ENCODE measurements at places on chromosomes 1 and 21.

DNA sequence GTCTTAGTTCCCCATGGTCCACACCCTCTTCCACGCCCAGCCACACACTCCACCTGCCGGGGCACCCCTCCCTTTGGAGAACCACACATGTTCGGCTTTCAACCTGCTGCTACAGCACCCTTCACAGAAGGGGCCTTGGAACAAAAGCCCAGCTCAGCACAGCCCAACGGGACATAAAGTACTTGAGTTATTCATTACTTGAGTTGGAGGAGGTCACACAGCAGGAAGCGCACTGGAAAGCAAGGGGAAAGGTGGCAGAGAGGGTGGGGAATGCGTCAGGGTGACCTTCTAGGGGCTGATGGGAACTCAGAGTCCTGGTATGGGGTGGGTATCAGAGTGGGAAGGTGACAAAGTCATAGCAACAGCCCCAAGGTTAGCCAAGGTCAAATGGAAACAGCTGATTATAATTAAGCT, 3.0 kb upstream of the ATP1B1 start:
- DNase-seq: no peak

DNA sequence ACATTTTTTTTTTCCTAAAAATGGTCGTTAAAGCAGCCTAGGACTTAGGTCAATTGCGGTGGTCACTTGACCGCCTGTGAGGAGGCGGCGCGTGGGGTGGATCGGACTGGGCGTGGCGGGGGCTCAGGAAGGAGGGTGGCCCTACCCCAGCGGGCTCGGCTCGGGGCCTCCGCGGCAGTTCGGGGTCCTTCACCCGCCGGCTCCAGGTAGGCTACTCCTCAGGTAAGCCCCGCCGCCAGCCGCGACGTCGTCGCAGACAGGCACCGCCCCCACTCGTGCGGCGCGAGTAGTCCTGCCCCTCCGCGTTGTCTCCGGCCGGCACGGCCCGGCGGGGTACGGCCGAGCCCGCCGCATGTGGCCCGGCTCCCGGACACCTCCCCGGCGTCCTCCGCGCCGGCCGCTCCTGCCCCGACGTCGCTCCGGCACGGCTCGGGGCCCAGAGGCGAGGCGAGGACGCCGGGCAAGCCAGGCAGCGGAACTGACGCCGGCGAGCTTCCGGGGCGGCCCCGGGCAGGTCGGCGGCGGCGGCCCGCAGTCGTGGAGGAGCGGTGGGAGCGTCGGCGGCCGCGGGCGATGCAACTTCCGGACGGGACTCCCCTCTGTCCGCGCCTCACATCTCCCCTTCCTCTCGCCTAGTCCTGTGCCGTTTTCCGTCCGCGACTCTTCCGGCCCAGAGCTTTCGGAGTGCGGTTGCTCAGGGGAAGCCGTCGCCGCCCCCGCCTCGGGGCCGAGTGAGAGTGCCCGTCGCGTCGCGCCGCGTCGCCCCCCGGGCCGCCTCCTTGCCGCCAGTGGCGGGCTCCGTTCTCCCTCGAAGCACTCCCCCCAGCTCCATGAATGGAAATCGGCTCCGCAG, at the start of gene AGO3:
Gene AGO3 (plus strand): TSS at position 513 of the 853 bp plus-strand sequence. CDS start 322 bp downstream, at position 835.
- peak; percentile 91 for DNase-seq

- DNase-seq: no peak
These were observed 685.7 kb downstream of the ADGRL2 start for GRCh38 chr1:82486468-82486867.

DNA sequence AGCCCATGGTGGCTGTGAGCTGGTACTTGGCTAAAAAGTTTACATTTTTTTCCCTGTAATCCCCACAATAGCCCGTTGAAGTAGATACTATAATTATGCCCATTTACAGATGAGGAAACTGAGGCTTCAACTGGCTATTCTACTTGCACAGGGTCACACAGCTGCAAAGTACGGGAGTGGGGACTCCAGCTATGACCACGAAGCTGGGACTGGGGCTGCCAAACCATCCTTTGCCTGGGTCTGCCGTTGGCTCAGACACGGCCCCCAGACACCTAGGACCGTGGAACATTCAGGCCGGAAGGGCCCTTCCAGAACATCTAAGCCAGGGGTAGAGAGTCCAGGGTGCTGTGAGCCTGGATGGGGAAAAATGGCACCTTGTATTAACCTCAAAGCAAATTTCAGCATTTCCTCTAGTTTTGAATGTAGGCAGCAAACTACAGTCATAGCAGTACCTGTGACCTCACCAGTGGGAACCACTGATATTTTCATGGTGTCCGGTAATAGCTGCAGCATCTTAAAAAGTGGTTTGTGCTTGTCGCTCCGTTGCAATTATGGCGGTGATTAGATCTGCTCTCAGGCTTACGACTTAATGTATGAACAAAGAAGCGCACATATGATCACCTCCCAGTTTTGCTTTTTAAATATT, 4.3 kb downstream of the TP73 start:
- DNase-seq: no peak

DNA sequence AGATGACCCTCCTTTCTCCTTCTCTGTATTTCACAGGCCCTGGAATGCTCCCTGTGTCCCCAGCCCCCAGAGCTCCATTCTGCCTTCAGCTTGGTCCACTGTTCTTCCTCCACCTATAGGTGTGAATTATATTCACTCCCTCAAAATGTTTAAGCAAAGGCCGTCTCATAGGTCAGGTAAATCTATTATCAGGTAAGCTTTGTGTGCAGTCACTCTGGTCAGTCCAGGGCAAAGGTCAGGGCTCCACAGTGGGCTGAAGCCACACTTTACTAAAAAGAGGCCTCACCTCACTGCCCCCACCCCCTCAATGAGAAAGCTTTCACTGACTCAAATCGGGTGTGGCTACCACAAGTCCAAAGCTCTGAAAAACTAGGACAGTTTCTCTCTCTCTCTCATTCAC, 65.9 kb downstream of the DNTTIP2 start:
- no peak for DNase-seq

- DNase-seq: no peak
These were observed 3.7 kb downstream of the MX2 start for GRCh38 chr21:41365377-41366107.

DNA sequence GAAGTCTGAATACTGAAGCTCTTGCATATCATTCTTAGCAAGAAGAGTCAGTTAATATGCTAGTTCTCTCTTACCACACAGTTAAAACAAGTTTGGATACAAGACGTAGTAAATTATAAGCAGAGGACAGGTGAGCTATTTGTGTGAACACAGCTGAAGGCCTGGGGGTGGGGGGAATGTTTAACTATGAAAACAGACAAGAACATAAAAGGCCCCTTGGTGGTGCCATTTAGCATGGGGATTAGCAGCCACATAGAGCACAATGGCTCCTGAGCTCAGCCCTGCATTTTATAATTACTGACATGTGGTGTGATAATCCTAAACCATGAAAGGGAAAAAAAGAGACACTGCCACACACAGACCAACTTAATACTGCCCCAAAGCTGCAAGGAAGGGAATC, 94.8 kb downstream of the TGFBR3 start:
- no peak for DNase-seq

DNA sequence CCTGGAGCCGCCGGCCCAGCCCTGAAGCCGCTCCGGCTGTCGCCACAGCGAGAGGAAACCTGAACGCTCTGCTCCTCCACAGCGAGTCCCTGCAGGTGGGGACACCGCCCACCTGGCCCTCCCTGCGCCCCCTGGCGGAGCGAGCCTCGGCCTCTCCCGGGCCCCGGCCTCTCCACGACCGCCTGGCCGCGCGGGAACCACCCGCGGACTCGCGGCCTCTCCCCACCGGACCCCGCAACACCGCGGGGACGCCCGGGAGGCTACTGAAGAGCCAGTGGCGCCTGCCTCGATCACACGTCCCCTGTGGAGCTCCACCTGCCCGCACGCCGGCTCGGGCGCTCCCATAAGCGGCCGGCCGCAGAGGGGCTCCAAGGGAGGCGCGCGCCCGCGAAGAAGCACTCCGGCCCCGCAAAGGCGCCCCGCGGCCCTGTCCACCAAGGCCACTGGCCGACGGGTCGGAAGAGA, 109.6 kb downstream of the KCNN3 start:
- peak; percentile 83 for DNase-seq

GRCh38 chr1:28507247-28507645, 1.4 kb downstream of the RCC1 start:
- DNase-seq: no peak

GRCh38 chr1:56175211-56175610, 404.2 kb downstream of the PLPP3 start:
- DNase-seq: no peak

DNA sequence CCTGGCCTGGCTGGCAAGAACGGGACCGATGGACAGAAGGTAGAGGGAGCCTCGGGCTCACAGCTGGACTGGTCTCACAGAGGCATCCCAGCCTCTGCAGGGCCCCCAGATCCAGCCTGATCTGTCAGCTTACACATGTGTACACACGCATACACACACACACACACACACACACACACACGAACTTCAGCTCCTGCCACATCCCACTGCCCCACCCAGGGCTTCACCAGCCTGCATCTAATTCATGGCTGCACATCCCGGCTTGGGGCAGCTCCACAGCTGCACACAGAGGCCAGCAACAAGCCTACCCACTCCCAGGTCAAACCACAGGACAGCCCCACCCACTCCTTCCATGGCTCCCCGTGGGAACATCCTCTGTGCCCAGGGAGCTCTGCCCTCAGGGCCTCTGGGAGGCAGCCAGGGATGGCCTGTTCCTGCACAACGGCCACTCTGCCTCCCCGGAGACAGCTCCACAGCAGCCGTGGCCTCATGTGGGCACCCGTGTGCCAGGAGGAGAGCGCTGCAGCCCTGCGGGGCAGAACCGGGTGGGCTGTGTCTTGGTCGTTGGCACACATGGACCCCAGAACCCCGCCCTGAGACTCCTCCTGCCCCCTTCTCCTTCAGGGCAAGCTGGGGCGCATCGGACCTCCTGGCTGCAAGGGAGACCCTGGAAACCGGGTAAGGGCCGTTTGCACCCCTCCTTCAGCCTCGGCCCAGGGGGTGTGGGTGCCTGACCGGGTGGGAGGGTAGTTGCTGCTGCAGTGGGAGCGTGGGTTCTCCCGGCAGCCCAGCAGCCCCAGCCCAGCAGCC, 19.1 kb downstream of the COL6A2 start:
- DNase-seq: no peak

- no peak for DNase-seq
These were observed 450.7 kb downstream of the CAMTA1 start for GRCh38 chr1:7235871-7236517.

DNA sequence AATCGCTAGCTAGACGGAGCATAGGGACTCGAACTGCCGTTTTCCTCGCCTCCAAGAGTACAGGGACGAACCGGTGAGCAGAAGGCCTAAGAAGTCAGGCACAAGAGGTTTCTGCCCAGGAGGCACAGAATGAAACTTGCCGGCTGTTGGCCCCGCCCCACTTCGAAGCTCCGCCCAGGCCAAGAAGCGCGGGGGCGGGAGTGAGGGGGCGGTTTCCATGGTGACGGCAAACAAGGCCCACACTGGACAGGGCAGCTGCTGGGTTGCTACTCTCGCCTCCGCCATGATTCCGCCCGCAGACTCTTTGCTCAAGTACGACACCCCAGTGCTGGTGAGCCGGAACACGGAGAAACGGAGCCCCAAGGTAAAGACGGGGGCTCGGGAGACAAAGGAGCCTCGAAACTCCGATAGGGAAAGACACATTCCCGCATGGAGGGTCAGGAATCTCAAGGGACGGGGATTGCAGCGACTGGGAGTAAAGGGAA, at the start of gene DNALI1:
Gene DNALI1 (plus strand): TSS at position 229 of the 485 bp plus-strand sequence. CDS start 55 bp downstream, at position 284.
- DNase-seq: peak; percentile 28

GRCh38 chr1:9646037-9646436, 5.5 kb upstream of the PIK3CD start:
- no peak for DNase-seq

DNA sequence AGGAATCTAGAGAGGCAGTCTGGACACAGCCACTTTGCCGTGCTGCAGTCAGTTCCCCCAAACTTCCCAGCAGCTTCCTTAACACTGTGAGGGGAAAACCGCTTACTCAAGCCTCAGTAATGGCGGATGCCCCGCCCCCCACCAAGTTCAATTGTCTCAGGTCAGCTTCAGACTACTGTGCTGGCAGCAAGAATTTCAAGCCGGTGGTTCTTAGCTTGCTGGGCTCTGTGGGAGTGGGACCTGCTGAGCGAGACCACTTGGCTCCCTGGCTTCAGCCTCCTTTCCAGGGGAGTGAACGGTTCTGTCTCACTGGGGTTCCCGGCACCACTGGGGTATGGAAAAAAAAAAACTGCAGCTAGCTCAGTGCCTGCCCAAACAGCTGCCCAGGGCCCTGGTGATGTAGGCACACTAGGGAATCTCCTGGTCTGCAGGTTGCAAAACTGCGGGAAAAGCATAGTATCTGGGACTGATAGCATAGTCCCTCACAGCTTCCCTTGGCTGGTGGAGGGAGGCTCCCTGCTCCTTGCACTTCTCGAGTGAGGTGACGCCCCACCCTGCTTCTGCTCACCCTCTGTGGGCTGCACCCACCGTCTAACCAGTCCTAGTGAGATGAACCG, 23.7 kb upstream of the HFM1 start:
- no peak for DNase-seq

- no peak for DNase-seq
These were observed 21.1 kb downstream of the FMO5 start for GRCh38 chr1:147204080-147204479.

DNA sequence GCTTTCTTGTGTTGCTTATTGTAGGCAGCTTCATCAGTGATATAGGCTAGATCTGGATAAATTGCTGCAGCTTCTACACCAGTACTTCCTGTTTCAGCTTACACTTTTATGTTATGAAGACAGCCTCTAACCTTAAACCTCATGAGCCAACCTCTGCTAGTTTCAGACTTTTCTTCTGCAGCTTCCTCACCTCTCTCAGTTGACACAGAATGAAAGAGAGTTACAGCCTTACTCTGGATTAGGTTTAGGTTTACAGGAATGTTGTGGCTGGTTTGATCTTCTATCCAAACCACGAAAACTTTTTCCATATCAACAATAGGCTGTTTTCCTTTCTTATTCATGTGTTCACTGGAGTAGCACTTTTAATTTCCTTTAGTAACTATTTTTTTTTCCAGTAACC, 76.9 kb upstream of the RNPC3 start:
- DNase-seq: no peak

DNA sequence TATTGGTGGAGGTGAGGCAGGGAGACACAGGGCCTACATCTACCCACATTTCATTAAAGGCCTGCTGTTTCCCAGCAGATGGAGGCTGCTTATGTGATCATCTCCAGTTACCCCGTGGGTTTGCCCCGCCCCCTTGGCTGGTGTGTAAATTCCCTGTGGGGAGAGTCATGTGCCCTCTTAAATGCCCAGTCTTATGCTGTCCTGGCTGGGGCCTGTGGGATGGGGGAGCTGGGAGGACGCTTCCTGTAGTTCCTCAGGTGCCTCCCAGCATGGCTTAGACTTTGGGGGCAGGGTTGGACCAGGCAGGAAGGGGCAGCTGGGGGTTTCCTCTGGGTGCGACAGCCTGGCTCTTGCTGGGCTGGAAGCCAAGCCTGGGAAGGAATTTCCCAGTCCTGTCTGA, 15.5 kb upstream of the CITED4 start:
- peak; percentile 19 for DNase-seq

GRCh38 chr21:43734131-43734927, 15.4 kb downstream of the PDXK start:
- no peak for DNase-seq

DNA sequence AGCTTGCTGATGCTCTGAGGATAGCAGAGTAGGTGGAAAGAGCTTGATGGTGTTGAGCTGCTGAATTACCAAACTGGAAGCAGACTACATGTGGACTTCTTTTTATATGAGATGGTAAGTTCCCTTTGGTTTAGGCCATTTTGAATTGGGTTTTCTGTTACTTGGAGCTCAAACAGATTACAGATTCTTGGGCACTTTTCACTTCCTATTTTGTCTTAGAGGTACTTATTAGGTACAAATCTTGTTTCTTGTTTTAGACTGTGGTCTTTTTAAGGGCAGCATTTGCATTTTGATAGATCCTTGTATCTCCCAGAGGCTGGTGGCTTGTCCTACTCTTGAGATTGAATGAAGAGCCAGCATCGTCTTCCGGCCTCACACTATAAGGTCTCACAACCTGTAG, 70.2 kb downstream of the GADD45A start:
- no peak for DNase-seq

- DNase-seq: no peak
These were observed 194.0 kb downstream of the NPHP4 start for GRCh38 chr1:5798151-5798730.

All from CD4-positive, alpha-beta T cell treated with Interleukin-10 for 1 hour (primary cell).